Endodermal cell (in vitro differentiated cells): ENCODE measurements at places on chromosomes 1 and 21.

DNA sequence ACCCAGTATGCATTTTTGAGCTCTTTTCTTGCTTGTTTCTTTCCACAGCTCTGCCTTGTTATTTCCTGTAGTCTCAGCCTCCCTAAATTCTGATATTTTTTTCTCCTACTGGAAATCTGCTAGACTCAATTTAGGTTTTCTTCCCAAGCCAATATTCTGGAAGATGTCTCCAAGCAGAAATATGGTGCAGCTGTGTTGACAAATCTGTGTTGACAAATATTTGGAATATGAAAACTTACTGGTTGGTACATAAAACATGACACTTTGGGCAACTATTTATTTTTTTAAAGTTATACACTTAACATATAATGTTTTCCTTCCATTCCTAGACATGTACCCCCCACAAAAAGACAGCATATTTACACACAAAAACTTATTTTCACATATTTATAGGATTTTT is 1048.4 kb downstream of the NCAM2 start:
- no peak overlapping the region for H3K27ac ChIP-seq
- H3K4me3 ChIP-seq: no peak overlapping the region
- H3K36me3 ChIP-seq: no peaks in the 10 kb centered on the region
- no peaks in the 10 kb centered on the region for H3K4me1 ChIP-seq
- no peak for DNase-seq

- H3K36me3 ChIP-seq: peaks cover 9% of the 10 kb centered on the region
- no peak overlapping the region for H3K4me3 ChIP-seq
- no peak for DNase-seq
- no peaks in the 10 kb centered on the region for H3K27me3 ChIP-seq
Observed at GRCh38 chr1:211378844-211379243, 52.2 kb downstream of the TRAF5 start.

DNA sequence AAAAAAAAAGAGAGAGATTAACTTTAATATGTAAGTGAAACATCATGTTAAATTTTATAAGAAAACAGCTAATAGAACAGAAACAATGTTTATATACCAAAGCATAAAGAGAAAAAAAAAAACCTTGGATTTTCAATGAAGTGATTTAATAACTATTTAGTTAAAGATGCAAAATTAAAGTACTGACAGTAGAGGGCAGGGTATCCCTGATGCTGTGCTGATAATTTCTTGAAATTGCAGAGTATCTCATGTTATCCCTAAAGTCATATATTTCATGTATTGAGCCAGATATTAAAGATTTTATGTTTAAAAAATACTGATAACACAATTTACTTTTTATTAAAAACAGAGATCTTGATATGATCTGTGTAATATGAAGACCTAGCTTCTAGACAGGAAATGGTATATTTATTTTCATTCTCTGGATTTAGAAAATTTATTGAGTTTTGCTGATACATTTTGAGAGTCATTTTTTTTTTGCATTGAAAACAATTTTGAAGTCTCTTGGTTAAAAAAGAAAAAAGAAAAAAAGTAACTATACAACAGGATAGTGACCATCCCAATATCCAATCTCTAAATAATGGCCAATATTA is 273.2 kb downstream of the USP25 start:
- no peak overlapping the region for H3K4me3 ChIP-seq
- no peak overlapping the region for H3K27ac ChIP-seq
- H3K27me3 ChIP-seq: no peaks in the 10 kb centered on the region
- DNase-seq: no peak
- no peaks in the 10 kb centered on the region for H3K36me3 ChIP-seq
- no peaks in the 10 kb centered on the region for H3K4me1 ChIP-seq

DNA sequence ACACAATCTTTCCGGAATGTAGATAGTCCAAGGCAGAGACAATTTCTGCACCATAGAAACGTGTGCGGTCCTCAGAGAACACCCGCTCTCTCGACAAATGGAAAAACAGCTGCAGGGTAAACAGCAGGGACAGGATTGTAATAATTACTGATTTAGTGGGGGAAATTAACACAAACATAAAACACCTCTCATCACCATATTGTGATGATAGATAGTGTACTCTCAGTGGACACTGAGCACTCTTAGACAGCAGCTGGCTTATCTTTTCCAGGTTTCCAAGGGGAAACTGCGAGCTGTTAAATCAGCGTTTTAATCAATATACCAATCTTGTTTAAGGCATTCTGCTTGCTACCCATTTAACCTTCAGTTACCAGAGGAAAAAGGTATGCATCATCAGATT is 277.1 kb downstream of the AKT3 start:
- H3K4me1 ChIP-seq: no peaks in the 10 kb centered on the region
- DNase-seq: no peak
- no peaks in the 10 kb centered on the region for H3K27me3 ChIP-seq

GRCh38 chr1:203693721-203694120 is 67.1 kb downstream of the ATP2B4 start:
- no peak overlapping the region for H3K4me3 ChIP-seq
- peaks cover 9% of the 10 kb centered on the region for H3K4me1 ChIP-seq
- no peaks in the 10 kb centered on the region for H3K27me3 ChIP-seq
- no peak overlapping the region for H3K27ac ChIP-seq

- peaks cover 7% of the 10 kb centered on the region for H3K4me1 ChIP-seq
- peaks cover 86% of the 10 kb centered on the region for H3K27me3 ChIP-seq
- H3K4me3 ChIP-seq: no peak overlapping the region
- H3K36me3 ChIP-seq: no peaks in the 10 kb centered on the region
- peak; percentile 63 for DNase-seq
- no peak overlapping the region for H3K27ac ChIP-seq
Observed at GRCh38 chr1:205579711-205580110, 52.1 kb downstream of the ELK4 start.

DNA sequence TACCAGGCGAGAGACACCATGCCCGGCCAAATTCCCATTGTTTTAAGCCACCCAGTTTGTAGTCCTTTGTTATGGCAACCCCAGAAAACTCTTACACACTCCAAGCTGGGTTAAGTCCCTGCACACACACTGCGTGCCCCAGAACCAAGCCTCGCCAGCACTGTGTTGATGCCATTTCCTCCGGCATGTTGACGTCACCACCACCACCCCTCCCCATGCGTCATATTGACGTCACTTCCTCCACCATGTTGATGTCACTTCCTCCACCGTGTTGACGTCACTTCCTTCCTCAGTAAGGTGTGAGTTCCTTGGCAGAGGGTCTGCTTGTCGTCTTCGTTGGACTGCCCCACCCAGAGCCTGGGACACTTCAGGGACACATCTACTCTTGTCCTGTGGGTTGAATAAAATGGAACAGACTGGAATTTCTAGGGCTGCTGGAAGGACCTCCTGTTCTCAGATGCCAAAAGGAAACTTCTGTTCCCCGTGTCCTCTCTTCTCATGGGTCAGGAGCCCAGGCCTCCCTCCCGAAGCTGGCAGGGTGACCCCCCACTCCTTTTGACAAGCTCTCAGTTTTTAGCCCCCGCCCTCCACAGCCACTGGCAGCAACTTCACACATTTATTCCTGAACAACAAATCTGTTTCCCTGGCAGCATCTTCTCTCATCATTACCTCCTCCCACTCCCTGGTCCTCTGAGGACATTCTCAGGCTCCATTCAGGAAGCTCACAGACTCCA is 643.3 kb downstream of the NPHP4 start:
- no peaks in the 10 kb centered on the region for H3K36me3 ChIP-seq
- no peak overlapping the region for H3K4me3 ChIP-seq
- no peaks in the 10 kb centered on the region for H3K27me3 ChIP-seq
- peak; percentile 17 for DNase-seq

DNA sequence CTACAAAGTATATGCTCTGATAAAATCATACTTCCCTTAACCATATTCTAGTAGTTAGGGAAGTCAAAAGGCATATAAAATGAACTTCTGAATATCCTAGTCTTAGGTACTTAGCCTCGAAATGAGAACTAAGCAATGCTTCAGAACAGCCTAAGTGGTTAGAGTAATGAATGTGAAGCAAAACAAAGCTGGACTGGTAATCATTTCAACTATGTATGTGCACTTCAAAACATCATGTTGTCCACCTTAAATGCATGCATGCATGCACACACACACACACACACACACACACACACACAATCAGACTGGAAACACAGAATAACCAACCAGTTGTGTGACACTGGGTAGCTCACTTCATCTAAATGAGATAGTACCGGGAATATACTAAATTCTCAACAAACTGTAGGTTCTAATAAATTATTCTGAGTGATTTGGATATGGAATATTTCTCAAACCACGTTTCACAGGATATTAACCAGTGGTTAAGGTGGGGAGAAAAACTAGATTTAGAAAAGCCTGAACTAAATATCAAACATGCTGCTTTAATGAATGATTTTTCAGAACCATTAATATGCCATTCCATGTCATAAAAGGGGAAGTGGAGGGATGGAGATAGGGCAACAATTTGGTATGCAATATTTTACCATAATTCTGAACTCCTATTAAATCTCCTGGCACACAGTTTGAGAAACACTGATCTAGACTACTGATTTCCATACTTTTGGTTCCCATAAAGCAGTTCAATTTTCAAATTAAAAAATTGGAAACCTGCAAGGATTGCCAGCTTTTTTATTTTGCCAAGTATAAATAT is 19.5 kb downstream of the RNF115 start:
- no peaks in the 10 kb centered on the region for H3K27me3 ChIP-seq
- H3K27ac ChIP-seq: no peak overlapping the region
- DNase-seq: no peak
- peaks cover 5% of the 10 kb centered on the region for H3K4me1 ChIP-seq

DNA sequence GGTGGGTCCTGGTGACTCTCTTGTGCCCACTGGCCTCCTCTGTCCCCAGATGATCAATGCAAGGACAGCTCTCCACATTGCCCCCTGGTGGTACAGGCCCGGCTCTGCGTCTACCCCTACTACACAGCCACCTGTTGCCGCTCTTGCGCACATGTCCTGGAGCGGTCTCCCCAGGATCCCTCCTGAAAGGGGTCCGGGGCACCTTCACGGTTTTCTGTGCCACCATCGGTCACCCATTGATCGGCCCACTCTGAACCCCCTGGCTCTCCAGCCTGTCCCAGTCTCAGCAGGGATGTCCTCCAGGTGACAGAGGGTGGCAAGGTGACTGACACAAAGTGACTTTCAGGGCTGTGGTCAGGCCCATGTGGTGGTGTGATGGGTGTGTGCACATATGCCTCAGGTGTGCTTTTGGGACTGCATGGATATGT is 10.8 kb downstream of the ADAMTSL4 start:
- DNase-seq: peak; percentile 95
- H3K27me3 ChIP-seq: no peaks in the 10 kb centered on the region
- peaks cover 10% of the 10 kb centered on the region for H3K4me1 ChIP-seq
- H3K36me3 ChIP-seq: peaks cover 7% of the 10 kb centered on the region
- H3K4me3 ChIP-seq: no peak overlapping the region

GRCh38 chr1:160070243-160071163 is 543 bp upstream of the KCNJ10 start:
- peaks cover 44% of the 10 kb centered on the region for H3K27me3 ChIP-seq
- peaks cover 12% of the 10 kb centered on the region for H3K4me1 ChIP-seq
- H3K27ac ChIP-seq: no peak overlapping the region

- no peak overlapping the region for H3K4me3 ChIP-seq
- no peaks in the 10 kb centered on the region for H3K27me3 ChIP-seq
- DNase-seq: no peak
Observed at GRCh38 chr1:154478639-154479038, 23.4 kb upstream of the TDRD10 start.

DNA sequence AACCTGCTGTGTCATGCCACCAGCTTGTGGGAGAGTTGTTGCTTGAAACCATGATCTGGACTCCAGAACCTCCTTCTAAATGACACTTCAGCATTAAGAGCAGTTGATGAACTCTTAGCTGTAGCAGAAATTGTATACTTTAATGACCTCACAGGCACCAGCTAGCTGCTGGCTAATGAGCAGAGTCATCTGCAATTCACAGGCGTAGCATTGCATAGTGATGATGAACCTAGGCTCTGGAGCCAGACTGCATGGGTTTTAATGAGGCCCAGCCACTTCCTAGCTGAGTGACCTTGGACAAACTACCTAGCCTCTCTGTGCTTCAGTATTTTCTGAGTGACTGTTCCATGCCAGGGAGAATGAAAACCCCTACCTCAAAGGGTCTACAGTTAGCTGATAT is 407.1 kb downstream of the LMO4 start:
- no peak overlapping the region for H3K4me3 ChIP-seq
- DNase-seq: no peak
- no peak overlapping the region for H3K27ac ChIP-seq
- no peaks in the 10 kb centered on the region for H3K4me1 ChIP-seq

DNA sequence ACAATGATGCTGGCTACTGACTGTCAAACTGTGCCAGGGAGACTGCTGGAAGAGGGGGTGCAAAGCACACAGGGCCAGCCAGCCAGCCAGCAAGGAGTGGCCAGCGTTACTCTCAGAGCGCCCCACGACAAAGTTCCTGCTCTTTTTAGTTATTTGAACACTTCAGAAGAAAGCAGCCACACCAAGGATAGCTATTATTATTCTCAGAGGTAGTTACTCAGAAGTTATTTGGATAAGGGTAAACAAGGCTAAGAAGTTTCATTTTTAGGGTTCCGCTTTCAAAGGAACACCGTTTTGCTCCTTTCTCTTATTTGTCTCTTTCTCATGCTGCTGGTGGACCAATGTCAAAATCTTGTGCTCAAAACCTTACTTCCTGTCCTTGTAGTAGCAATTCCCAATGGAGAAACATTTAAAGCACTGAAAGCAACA is 59.9 kb downstream of the VANGL2 start:
- no peaks in the 10 kb centered on the region for H3K36me3 ChIP-seq
- no peak for DNase-seq
- no peaks in the 10 kb centered on the region for H3K27me3 ChIP-seq
- H3K4me1 ChIP-seq: no peaks in the 10 kb centered on the region
- no peak overlapping the region for H3K27ac ChIP-seq
- no peak overlapping the region for H3K4me3 ChIP-seq

DNA sequence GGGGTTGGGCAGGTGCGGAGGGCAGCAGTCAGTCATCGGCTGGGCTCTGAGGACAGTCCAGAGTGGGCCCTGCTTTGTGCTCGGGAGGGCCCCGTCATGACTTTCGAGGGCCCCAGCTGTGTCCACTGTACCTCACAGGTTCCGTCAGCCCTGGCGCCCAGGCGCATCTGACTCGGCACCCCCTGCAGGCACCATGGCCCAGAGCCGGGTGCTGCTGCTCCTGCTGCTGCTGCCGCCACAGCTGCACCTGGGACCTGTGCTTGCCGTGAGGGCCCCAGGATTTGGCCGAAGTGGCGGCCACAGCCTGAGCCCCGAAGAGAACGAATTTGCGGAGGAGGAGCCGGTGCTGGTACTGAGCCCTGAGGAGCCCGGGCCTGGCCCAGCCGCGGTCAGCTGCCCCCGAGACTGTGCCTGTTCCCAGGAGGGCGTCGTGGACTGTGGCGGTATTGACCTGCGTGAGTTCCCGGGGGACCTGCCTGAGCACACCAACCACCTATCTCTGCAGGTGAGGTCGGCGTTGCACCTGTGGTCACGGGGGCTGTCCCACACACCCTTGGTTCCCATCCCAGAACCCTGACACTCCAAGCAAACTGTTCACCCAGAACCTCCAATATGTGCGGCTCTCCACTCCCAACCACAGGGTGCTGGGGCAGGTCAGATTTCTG is 7.8 kb downstream of the PODN start:
- no peak overlapping the region for H3K4me3 ChIP-seq
- H3K27ac ChIP-seq: no peak overlapping the region
- DNase-seq: peak; percentile 46
- H3K36me3 ChIP-seq: no peaks in the 10 kb centered on the region

- no peaks in the 10 kb centered on the region for H3K36me3 ChIP-seq
- DNase-seq: no peak
- peaks cover 5% of the 10 kb centered on the region for H3K27me3 ChIP-seq
- H3K4me1 ChIP-seq: no peaks in the 10 kb centered on the region
- no peak overlapping the region for H3K4me3 ChIP-seq
- no peak overlapping the region for H3K27ac ChIP-seq
Observed at GRCh38 chr1:33399375-33399774, 31.5 kb downstream of the PHC2 start.

GRCh38 chr1:109879881-109880525 is 30.6 kb upstream of the CSF1 start:
- H3K4me1 ChIP-seq: peaks cover 19% of the 10 kb centered on the region
- no peak overlapping the region for H3K4me3 ChIP-seq
- no peak overlapping the region for H3K27ac ChIP-seq
- H3K36me3 ChIP-seq: no peaks in the 10 kb centered on the region
- no peaks in the 10 kb centered on the region for H3K27me3 ChIP-seq
